ENCODE measurements at places on chromosomes 11 and 22. TPM values are rescaled to one million over a fixed set of nuclear protein-coding genes. Genes with fewer than 3 reads are reported as not detected.
A peak's percentile ranks its signal among the peaks of the same experiment; 100 is the strongest.

DEUP1 gene
- total RNA-seq, result not detected

DNA sequence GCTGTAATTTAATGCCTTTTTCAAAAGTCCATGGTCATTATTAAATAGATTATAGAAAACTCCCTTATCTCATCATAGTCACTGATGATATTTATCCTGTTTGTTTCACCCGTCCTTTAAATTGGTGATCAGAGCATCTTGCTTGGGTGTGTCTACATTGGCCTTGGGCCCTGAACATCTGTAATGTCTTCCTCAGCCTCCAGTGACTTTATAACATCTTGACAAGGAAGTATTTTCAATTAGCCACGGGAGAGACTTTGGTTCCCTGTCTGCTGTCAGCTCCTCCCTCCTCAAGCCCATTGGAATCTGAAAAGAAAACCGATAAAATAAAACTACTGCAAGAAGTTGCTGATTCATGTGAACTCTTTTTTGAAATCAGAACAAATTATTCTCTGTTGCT is 116.9 kb upstream of the TTC12 start:
- H3K4me1 ChIP-seq, result peaks cover 8% of the 10 kb centered on the region
- no peaks in the 10 kb centered on the region for H3K36me3 ChIP-seq
- H3K27ac ChIP-seq, result no peak overlapping the region
- no peak for DNase-seq
- no peak overlapping the region for H3K4me3 ChIP-seq
- peaks cover 37% of the 10 kb centered on the region for H3K27me3 ChIP-seq

DNA sequence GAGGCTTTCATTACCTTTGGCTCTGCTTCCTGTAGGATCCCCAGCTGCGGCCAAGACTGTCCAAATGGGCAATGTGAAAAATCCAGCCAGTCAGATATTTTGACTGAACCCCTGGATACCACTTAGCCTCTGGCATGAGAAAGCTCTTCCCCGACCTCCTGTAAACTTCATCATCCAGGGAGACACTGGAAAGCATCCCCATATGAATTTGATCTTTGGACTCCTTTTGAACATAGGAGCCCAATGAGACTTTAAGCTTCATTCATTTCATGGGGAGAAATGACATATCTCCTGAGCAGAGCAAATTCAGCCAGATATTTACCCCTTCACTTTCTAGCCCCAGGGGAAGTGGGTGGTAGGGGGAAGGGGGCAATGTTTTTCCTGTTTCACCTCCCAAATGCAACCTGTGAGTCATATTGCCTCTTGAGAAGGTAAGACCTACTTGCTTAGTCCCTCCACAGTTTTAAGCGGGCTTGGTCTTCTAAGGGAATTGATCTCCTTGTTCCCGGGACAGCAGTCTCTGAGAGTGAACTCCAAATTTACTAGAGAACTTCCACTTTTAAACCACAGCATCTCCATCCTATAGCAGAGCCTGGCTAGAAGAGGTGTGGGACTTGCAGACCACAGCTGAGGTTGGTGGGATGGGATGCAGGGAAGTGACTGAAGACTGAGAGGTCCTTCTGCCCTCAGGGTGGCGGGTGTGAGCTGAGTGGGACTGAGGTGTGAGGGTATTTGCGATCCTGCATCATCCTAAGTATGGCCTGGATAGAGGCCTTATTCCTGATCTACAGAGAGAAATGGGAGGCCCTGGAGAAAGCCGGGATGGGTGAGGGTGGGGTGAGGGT is 20.3 kb upstream of the POU2AF1 start:
- no peaks in the 10 kb centered on the region for H3K27me3 ChIP-seq
- no peaks in the 10 kb centered on the region for H3K4me1 ChIP-seq
- DNase-seq, result no peak
- no peak overlapping the region for H3K4me3 ChIP-seq
- no peak overlapping the region for H3K27ac ChIP-seq

DNA sequence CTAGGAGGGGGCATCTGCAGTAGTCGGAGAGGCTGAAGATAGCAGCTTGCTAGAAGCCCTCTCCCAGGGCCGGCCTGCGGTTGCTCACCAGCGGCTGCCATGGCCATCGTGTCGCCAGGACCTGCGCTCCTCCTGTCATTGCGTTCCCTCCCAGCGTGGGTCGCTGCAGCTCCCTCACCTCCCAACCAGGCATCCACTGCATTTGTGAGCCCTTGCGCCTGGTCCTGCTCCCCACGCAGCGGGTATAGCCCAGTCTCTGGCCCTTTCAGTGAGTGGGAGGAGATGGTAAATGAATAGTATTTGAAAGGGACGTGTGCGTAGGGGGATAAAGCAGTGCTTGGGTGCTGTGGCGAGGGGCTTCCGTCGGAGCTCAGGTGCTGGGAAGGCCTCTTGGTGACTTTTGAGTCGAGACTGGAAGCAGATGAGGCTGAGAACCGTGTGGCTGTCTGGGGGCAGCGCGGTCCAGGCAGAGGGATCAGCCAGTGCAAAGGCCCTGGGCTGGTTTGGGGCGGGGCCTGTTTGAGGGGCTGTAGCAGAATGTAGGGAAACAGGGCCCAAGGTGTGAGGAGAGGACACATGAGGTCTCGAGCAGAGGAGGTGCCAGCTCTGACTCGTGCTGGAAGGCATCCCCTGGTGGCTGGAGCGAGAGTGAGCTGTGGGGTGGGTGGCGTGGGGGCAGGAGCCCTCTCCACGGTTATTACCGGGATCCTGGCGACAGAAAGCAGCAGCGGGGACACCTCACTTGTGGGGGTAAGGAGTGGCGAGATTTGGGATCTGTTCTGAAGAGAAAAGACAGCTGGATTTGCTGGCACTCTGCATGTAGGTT is 39.3 kb downstream of the LRP5 start:
- no peak for DNase-seq
- H3K27ac ChIP-seq, result no peak overlapping the region
- H3K4me3 ChIP-seq, result no peak overlapping the region
- H3K27me3 ChIP-seq, result no peaks in the 10 kb centered on the region

LARGE1 gene
- 11.6 TPM for total RNA-seq

- peak overlapping the region; percentile 1 for H3K4me3 ChIP-seq
- peaks cover 59% of the 10 kb centered on the region for H3K4me1 ChIP-seq
- peak; percentile 92 for DNase-seq
- H3K36me3 ChIP-seq, result peaks cover 20% of the 10 kb centered on the region
- H3K27me3 ChIP-seq, result peaks cover 18% of the 10 kb centered on the region
These were observed 96.5 kb upstream of the FGF3 start for GRCh38 chr11:69915501-69916250.

ACTN3 gene
- not detected for total RNA-seq

CD6 gene
- total RNA-seq, result 0.34 TPM

GRCh38 chr22:25375683-25376082 is 156.2 kb downstream of the CRYBB2 start:
- DNase-seq, result no peak
- no peaks in the 10 kb centered on the region for H3K27me3 ChIP-seq
- no peak overlapping the region for H3K4me3 ChIP-seq
- H3K27ac ChIP-seq, result no peak overlapping the region

DNA sequence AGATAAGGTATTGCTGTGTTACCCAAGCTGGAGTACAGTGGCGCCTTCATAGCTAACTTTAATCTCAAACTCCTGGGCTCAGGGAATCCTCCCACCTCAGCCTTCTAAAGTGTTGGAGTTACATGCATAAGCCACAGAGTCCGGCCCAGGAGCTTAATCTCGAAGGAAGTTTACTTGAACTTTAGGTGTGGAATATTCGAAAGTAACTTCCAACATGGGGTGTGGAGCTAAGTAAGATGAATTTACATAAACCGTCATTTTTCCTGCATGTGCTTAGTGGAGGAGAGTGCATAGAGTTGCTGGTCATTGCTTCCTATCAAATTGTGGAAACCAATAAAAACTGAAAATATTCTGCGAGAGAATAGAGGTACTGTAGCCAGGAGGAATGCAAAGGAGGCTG is 1.5 kb downstream of the ATG13 start:
- H3K4me1 ChIP-seq, result peaks cover 15% of the 10 kb centered on the region
- peaks cover 40% of the 10 kb centered on the region for H3K36me3 ChIP-seq

CARD10 gene
- total RNA-seq, result 49.2 TPM

MS4A3 gene
- total RNA-seq, result not detected

- DNase-seq, result no peak
- no peaks in the 10 kb centered on the region for H3K4me1 ChIP-seq
- H3K4me3 ChIP-seq, result no peak overlapping the region
- H3K27me3 ChIP-seq, result peaks cover 19% of the 10 kb centered on the region
- no peaks in the 10 kb centered on the region for H3K36me3 ChIP-seq
These were observed 523.8 kb downstream of the BRD1 start for GRCh38 chr22:49303781-49304461.

DNA sequence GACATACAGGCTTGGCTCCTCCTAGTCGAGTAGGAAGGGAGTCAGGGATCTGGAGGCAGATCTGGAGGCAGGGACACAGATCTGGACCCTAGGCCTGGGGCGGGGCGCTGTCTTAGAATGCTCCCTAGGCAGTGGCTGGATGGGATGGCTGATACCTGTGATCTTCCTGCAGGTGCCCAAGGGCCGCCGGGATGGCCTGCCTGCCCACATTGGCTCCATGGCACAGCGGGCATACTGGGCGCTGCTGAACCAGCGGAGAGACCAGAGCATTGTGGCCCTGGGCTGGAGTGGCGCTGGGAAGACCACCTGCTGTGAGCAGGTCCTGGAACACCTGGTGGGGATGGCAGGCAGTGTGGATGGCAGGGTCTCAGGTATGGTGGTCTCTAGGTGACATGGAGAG is 35.4 kb downstream of the MYO18B start:
- H3K27me3 ChIP-seq, result peaks cover 63% of the 10 kb centered on the region
- DNase-seq, result no peak
- no peak overlapping the region for H3K4me3 ChIP-seq
- no peaks in the 10 kb centered on the region for H3K36me3 ChIP-seq

- H3K36me3 ChIP-seq, result peaks cover 28% of the 10 kb centered on the region
- no peak overlapping the region for H3K27ac ChIP-seq
- H3K27me3 ChIP-seq, result no peaks in the 10 kb centered on the region
- DNase-seq, result no peak
- H3K4me3 ChIP-seq, result no peak overlapping the region
These were observed 10.2 kb upstream of the WEE1 start for GRCh38 chr11:9563196-9563730.

TMEM86A gene
- 11.9 TPM for total RNA-seq

- no peak overlapping the region for H3K27ac ChIP-seq
- DNase-seq, result no peak
- H3K4me1 ChIP-seq, result peaks cover 8% of the 10 kb centered on the region
- no peak overlapping the region for H3K4me3 ChIP-seq
These were observed 197.2 kb upstream of the PITPNB start for GRCh38 chr22:28116219-28116673.

GRCh38 chr11:12728417-12728816 is 54.2 kb downstream of the TEAD1 start:
- H3K27ac ChIP-seq, result no peak overlapping the region
- no peak overlapping the region for H3K4me3 ChIP-seq
- DNase-seq, result no peak

GRCh38 chr11:66855574-66856495 is 1.0 kb upstream of the LRFN4 start:
- H3K36me3 ChIP-seq, result peaks cover 47% of the 10 kb centered on the region
- peak overlapping the region; percentile 72 for H3K27ac ChIP-seq
- H3K4me1 ChIP-seq, result peaks cover 10% of the 10 kb centered on the region

DNA sequence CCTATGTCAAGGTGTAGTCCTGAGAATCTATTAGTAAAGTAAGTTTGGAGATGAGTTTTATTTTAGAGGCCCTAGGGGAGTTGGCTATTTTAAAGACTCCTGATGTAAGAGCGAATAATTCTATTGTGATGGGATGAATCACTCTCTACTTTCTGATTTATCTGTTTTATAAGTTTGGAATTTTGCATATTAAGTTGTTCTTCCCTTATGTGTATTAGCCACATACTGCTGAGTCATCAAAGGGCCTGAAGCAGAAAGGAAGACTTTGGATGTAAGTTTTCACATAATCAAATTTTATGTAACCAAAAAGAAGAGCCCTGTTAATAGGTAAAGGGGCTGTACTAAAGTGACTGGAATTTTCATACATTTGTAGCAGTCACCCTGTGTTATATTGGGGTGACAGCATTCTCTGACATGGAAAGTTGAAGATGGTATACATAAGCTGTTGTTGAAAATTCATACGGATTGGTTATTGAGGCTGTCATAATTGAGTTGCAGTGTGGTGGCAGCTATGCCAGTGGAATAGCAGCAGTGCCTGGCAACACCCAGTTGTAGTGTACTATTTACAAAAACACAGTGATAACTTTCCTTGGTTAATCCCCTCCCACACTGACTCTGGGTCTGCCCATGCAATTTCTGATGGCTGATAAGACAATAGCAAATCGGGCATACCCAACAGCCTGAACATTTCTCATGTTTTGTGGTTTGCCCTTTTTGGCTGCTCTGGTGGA is 90.6 kb upstream of the NTM start:
- no peak overlapping the region for H3K27ac ChIP-seq
- no peak overlapping the region for H3K4me3 ChIP-seq
- H3K27me3 ChIP-seq, result no peaks in the 10 kb centered on the region

GRCh38 chr11:8871171-8871775 is 39.7 kb upstream of the AKIP1 start:
- H3K4me1 ChIP-seq, result peaks cover 9% of the 10 kb centered on the region
- peak overlapping the region; percentile 80 for H3K4me3 ChIP-seq
- H3K27ac ChIP-seq, result peak overlapping the region; percentile 15
- H3K36me3 ChIP-seq, result no peaks in the 10 kb centered on the region

POU2AF3 gene
- 3.4 TPM for total RNA-seq

PDE2A gene
- 4.3 TPM for total RNA-seq

DNA sequence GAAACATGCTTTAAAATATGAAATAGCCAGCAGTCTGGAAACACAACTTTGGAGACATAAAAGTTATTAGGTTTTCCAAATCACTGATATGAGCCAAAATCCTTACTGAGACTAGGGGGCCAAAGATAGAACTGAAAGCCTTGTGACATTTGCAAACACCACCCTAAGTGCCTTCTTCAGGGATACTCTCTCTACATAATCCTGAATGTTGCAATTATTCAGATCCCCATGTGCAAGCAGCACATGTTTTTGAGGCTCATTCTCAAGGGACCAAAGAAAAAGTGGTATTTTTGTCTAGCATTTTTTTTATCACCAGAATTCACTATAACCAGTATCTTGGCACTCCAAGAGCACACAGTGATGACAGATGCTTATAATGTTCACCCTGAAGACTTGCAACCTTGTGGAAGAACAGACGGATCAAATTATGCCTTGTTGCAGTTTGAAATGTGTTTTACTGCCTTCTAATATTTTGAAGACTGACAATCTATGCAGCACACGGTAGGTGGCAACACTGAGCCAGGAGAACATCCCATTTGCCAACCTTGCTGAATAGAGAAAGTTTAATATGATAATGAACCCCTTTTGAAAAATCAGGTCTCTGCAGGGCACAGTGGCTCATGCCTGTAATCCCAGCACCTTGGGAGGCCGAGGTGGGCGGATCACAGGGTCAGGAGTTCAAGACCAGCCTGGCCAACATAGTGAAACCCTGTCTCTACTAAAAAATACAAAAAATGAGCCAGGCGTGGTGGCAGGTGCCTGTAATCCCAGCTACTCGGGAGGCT is 78.5 kb downstream of the PLEKHA7 start:
- peak; percentile 45 for DNase-seq
- peaks cover 7% of the 10 kb centered on the region for H3K36me3 ChIP-seq
- H3K4me1 ChIP-seq, result peaks cover 39% of the 10 kb centered on the region
- H3K4me3 ChIP-seq, result no peak overlapping the region

GDPD4 gene
- total RNA-seq, result not detected

All from Calu3 (cell line).